ENCODE measurements at places on chromosomes 6 and 20.
A peak's percentile ranks its signal among the peaks of the same experiment; 100 is the strongest.

GRCh38 chr6:121717686-121718085, 282.2 kb downstream of the GJA1 start:
- no peak for DNase-seq

GRCh38 chr6:44925100-44925739, 402.9 kb upstream of the RUNX2 start:
- no peak for DNase-seq

GRCh38 chr6:108739496-108740330, 108.5 kb upstream of the ARMC2 start:
- no peak for DNase-seq

DNA sequence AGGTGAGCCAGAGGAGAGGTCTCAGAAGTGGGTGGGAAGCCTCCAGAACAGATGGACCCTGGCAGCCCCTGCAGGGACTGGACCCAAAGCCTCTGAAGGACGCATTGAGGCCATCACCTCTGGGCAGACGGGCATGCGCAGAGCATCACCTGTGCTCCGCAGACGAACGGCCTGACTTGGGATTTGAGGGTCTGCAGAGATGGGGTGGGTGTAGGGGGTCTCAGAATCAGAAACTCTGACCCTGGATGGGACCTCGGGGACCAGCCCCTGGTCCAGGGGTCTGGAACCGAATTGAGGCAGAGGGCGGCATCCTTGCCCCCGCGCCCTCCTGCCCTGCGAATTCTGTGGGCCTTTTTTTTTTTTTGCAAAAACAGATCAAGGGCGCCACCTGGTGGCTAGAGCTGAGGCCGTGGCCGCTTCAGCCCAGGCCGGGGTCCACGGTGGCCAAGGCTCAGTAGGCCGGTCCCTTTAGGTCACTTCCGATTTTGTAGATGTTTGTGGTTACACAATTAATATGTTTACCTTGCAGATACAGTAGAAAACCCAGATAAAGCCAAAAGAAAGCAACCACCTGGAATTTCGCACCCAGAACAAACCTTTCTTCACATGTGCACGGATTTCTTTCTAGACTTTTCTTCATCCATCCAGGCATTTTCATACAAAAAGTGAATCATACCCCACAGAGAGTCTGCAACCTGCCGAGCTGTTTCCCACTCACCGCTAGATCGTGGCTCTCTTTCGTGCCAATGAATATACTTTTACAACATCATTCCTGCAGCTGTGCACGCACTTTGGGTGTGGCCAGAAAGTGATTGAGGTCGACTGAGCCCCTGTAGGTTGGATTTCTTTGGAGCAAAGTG, 25.9 kb downstream of the ZBP1 start:
- DNase-seq, result peak; percentile 91

GRCh38 chr6:133610227-133610840, 278.6 kb upstream of the TCF21 start:
- no peak for DNase-seq

- DNase-seq, result no peak
These were observed 6.6 kb downstream of the SIRPB2 start for GRCh38 chr20:1484438-1485116.

DNA sequence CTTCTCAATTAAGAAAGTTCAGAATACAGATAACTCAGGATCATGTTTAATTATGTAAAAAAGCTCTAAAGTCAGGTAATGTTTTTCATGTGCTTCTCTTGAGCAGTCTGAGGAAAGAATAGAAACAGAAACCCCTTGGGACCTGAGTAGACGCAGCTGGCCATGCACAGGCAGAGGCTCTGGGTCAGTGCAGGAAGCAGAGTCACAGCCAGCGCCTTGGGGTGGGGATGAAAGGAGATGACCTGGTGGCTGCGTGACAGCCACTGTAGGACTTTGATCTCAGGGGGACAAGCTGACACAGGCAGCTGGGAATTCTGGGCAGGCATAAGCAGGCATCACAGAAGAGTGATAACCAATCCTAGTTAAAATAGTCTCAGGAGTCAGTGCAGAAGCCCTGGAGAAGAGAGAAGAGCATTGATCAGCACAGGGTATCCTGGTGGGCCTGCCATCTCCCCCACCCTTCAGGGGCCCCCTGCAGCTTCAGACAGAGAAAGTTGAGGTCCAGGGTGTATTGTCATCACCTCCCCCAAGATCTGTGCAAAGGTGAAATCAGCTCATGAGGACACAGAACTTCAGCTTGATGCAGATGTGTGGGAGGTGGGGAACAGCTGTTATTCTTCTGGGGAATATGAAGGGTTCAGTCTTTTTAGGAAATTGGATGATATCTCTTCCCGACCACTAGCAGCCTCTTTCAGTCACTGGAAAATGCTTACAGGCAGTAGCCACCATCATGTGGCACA, 6.4 kb downstream of the HLA-DQB1 start:
- DNase-seq, result no peak

- no peak for DNase-seq
These were observed 70.7 kb downstream of the SOBP start for GRCh38 chr6:107560657-107561056.

DNA sequence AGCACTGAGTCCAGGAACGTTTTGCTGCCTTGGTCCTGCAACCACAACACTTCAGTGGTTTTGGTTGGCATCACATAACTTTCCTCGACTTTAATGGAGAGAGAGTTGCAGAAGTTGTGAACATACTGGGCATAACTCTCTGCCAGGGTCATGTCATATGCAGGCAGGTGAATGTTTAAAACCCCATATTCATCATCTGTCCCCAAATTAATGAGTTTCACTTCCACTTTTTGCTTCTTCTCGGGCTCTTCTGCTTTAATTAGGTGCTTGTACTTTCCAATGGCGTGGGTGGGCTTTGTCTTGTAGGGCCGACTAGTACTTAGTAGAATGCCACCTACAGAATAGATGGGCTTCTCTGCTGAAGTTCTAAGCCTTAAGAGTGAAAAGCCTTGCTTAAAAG, 45.2 kb upstream of the TFAP2A start:
- DNase-seq, result no peak

- peak; percentile 97 for DNase-seq
These were observed at the start of gene HMGA1 for GRCh38 chr6:34236443-34237315. TSS of gene HMGA1 (plus strand) at chr6:34236873. CDS start at chr6:34240781, 3,908 bp downstream.

DNA sequence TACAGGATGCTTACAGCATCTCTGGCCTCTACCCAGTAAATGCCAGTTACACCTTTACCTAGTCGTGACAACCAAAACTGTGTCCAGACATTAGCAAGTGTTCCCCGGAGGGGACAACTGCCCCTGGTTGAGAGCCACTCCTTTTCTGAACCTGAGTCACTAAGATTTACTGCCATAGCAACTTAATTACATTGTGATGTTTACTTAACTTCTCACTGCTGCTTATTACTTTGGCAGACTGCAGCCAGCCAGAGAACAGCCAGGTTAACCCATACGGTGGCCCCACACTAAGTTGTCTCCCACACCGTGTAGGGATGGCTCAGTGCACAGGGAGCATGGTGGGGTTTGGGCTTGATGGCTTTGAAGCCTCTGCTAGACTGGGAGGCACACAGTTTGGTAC, 204.7 kb upstream of the SULF2 start:
- no peak for DNase-seq

DNA sequence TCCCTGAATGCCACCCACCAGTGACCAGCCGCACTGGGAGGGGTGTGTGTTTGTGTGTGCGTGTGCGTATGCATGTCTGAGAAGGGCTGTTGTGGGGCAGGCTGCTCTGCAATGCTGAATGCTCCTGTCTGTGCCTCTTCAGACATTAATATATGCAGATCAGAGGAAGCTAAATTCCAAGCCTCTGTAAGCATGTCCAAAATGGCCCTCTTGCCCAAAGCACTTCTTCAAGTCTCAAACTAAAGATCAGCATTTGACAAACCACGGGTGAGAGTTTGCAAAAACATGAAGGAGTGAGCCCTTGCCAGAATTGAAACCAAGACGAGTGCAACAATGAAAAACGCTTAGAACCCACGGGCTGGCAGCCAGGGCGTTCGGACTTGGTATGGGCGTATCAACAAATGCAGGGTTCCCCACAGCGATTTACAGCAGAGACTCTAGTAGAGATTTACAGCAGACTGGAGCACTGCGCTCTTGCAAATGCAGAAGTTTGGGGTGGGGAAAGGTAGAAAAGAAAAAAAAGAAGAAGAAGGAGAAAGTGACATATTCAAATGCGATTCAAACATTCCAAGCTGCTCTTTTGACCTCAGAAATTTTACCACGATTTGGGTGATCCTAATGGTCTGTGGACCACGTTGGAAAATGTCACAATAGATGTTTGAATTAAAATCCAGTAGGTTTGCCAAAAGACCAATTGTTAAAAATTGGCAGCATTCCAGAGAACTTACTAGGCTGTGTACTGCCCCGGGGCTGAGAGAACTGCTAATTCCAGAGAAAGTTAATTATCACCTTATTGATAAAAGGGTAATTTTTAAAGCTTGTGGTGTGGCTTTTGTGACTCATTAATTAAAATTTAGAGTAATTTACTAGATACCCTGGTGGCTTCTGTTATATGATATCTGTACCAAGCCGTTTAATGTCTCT, 3.5 kb downstream of the SCML4 start:
- no peak for DNase-seq

DNA sequence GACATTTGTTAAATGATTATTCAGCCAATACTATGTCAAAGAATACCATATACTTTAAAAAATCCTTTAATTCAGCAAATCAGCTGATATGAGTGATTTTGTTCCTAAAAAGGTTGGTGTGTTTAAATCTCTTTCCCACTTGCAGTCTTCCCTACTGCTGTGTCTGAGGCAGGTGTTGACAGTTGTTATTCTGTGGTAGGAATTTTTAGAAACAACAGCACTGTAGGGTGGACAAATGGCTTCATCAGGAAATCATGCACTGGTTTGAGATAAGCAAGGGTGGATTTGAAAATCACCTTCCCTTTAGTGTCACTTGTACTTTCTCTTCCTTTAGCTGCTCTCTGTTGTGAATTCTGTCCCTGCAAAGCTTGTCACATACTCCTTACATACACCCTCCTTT, 213.7 kb upstream of the SGK1 start:
- DNase-seq, result no peak

DNA sequence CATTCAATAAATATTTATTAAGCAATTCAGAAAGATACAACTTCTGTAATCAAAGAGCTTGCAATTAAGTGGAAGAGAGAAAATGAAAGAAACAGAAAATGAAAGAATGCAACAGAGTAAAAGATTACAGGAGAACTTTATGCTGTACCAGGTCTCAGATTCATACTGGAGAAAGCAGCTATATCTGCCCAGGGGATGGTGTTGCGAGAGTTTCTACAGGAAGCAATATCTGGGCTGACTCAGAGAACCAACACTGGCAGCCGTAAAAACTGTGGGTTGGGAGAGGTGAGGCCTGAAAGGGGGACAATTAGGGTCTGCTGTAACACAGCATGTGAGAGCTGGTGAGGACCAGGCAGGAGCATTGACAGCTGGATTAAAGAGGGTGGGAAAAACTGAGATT, 256.7 kb upstream of the TCF21 start:
- no peak for DNase-seq

DNA sequence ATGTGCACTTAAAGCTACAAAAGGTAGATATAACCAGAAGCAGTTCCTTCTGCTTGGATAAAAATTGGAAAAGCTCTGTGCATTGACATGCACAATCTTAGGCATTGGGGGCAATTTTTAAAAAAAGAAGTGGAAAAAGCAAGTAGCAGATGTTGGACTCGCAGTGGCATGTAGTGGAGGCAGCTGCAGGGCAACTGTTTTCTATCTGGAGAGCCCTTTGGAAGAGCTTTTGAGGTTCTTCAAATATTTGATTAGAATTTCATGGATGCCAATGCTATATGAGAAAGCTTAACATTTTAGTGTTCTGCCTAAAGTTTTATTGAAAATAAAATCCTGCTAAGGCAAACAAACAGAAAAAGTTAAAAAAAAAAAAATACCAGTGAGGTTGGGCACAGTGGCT, 388.3 kb upstream of the RNF217 start:
- DNase-seq, result no peak

DNA sequence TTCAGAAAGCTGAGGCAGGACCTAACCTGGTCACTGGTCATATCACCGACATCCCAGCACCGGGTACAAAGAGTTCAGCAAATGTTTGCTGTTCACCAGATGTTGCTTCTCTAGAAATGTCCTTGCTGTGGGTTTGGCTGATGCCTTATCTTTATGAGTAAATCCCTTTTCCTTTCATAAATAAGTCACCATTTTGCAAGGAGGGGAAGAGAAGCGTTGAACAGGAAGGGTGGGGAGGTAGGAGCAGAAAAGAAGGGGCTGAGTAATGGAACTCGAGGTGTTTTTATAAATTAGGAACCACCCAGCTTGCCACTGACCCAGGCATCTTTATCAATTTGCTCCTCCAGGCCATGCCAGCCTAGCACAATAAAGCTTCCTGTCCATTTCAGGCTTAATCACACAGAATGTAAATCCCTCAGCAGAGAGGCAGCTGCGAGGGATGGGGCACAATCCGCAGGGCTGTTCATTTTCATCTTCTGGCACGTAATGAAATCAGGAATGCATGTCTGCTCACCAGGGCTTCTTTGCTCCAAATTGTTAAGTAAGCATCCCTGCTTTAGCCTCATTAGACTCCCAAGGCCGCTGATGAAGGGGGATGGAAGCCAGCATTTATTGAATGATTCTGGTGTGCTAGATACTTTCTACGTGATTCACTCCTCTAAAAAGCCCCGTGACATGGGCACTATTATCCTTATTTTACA, 371.9 kb upstream of the CHD6 start:
- DNase-seq, result no peak

DNA sequence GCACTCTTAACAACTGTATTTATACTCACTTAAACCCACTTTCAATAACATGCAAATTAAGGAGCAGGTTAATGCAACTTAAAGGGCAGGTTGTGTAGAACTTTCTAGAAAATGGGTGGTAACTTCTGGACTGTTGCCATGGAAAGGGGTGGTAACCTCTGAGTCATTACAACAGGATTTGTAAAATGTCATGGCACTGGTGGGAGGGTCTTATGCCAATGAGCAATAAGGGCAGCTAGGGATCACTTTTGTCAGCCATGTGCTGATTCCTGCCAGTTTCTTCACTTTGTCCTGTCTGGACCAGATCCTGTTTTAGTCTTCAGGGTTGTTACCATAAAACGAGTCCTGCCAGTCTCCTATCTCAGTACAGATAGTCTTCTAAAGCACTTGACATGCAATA, 560.5 kb upstream of the PTCHD4 start:
- no peak for DNase-seq

DNA sequence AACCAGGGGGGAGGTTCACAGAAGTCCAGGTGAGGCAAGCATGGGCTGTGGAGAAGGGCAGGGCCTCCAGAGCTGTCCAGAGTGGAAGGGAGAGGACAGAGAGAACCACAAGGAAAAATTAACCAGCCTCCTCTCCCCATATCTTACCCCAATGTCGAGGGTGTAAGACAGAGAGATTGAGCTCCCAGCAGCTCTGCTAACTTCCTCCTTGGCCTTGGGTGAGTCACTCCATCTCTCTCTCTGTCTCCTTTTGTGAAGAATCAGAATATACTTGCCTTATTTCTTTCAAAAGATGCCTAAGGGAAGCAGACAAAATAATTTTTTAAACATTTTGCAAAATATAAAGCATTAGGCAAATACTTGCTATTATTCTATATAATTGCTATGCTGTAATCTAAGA, 58.3 kb upstream of the IYD start:
- DNase-seq, result no peak
